Activated naive CD4-positive, alpha-beta T cell treated with anti-CD3 and anti-CD28 coated beads, Interleukin-2, amount 50 U/mL, for 72 hours (primary cell): ENCODE measurements at places on chromosomes 4 and X.
A peak's percentile ranks its signal among the peaks of the same experiment; 100 is the strongest.

- DNase-seq: no peak
These were observed 70.2 kb upstream of the BCOR start for GRCh38 chrX:40167850-40168479.

GRCh38 chr4:105414316-105414715 lies 59.5 kb downstream of the PPA2 start:
- no peak for DNase-seq

GRCh38 chr4:41146716-41147506 lies 67.4 kb downstream of the APBB2 start:
- DNase-seq: no peak

GRCh38 chr4:173045571-173045970 lies 123.0 kb upstream of the GALNT7 start:
- no peak for DNase-seq

GRCh38 chr4:139525414-139525813 lies 30.6 kb downstream of the SETD7 start:
- no peak for DNase-seq

- DNase-seq: no peak
These were observed 29.1 kb downstream of the TTC29 start for GRCh38 chr4:146916479-146917076.

DNA sequence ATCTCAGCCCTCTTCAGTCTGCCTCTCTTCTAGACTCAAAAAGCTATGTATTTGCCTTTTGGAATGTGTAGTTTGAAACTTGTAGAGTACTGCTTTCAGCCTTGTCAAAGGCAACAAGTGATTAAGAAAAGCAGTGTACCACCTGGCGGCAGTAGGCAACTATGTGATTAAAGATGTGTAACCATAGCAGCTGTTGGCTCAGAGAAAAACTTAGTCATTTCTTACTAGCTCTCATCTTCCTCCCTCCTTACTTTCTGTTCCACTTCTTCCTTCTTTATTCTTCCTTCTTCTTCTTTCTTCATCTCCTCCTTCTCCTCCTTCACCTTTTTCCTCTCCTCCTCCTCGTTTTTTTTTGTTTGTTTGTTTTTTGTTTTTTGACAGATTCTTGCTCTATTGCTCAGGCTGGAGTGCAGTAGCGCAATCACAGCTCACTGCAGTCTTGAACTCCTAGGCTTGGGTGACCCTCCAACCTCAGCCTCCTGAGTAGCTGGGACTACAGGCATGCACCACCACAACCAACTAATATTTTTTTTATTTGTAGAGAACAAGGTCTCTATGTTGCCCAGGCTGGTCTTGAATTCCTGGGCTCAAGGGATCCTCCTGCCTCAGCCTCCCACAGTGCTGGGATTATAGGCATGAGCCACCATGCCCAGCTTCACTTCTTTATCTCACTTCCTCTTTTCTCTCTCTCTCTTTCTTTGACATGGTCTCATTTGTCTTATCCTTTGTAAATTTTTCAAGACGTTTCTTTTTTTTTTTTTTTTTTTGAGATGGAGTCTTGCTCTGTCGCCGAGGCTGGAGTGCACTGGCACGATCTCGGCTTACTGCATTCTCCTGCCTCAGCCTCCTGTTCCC lies 32.6 kb downstream of the ABHD18 start:
- peak; percentile 12 for DNase-seq

GRCh38 chr4:165609653-165610052 lies 230.8 kb downstream of the CPE start:
- no peak for DNase-seq

GRCh38 chrX:74902806-74903205 lies 22.4 kb downstream of the NEXMIF start:
- no peak for DNase-seq

GRCh38 chrX:139025816-139026215 lies 314.3 kb upstream of the FGF13 start:
- DNase-seq: no peak

DNA sequence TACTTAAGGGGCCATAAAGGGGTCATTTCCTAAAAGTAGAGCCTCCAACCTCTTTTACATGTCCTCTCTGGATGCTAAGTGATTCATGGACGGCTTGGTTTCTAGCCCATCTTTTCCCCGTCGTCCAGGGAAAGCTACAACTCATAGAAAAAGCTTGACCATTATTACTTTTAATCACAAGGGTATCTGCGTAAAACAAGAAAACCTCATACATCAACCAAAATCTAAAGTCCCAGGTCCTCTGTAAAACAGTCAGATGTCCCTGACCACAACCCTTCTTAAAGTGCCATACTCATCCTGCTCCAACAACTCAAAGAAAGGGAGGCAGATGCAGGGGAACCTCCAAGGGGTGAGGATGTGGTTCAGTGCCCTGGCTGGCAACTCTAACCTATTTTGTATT lies 29.6 kb downstream of the ADGRA3 start:
- DNase-seq: no peak

- DNase-seq: no peak
These were observed 90.4 kb downstream of the MOSPD2 start for GRCh38 chrX:14963447-14964236.

DNA sequence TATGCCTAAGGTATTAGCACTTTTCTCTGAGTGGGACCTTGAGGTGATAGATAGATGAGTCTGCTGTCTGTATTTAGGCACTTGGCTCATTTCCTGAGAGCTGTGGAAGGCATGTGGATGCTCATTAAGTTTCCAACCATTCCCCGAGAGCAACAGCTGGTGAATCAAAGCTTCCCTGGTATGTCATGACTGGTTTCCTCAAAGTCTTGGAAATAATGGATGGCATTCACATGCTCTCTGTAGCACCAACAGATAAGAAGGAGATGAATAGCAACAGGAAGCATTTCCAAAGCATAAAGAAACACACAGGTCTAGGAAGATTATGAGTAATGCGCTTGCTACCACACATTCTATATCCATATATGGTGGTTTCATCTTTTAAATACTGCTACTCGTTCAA lies 118.3 kb upstream of the ETNPPL start:
- no peak for DNase-seq

- DNase-seq: no peak
These were observed 42.2 kb upstream of the HMGB3 start for GRCh38 chrX:150940844-150941495.

- DNase-seq: no peak
These were observed 147.8 kb upstream of the MED14 start for GRCh38 chrX:40883021-40883619.

- DNase-seq: no peak
These were observed 114.5 kb downstream of the ANXA5 start for GRCh38 chr4:121582296-121582695.

GRCh38 chr4:157819693-157820464 lies 352.9 kb downstream of the GASK1B start:
- no peak for DNase-seq

DNA sequence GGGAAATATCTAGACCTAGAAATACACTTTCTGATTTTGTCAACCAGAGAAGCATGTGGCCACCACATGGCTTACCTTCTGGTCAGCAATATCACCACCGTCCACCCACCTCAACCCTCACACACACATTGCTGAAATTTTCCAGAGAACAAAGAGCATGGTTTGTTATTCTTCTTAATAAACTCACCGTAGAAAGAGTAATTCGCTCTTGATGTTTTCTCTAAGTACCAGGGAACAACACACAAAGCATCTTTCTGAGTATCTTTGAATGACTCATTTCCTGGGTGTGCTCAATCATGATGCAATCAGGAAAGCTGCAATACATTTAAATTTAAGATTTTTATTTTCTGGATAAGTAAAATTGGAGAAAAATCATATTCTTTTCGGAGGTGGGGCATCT lies 24.7 kb upstream of the LRAT start:
- no peak for DNase-seq

- no peak for DNase-seq
These were observed 455.4 kb upstream of the ADGRL3 start for GRCh38 chr4:60744767-60745166.

DNA sequence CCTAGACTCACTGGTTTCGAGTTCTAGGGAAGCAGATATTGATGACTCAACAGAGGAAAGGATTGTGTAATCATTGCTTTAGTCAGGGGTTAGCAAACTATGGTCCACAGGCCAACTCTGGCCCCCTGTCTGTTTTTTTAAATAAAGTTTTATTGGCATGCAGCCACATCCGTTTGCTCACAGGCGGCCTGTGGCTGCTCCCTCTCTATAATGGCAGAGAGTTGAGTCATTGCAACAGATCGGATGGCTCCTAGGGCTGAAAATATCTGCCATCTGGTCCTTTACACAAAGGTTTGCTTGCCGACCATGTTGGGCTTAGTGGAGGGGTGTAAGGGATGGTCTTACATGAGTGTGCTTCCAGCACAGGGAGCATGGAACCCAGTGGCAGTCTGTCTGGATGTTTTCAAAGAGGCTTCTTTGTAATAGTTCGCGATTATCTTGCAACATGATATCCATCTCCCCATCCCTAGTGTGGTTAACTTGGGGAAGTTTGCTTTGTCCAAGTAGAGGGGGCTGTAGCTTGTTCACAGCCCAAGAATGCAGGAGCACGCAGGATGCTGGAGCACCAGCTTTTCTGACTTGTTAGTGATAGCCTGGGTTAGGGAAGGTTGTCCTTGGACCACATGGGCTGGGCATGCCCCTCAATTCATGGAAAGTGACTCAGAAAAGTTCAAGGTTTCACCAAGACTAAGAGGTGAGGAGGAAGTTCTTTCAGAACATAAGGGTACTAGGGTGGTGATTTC lies 59.3 kb upstream of the CLDN34 start:
- no peak for DNase-seq

DNA sequence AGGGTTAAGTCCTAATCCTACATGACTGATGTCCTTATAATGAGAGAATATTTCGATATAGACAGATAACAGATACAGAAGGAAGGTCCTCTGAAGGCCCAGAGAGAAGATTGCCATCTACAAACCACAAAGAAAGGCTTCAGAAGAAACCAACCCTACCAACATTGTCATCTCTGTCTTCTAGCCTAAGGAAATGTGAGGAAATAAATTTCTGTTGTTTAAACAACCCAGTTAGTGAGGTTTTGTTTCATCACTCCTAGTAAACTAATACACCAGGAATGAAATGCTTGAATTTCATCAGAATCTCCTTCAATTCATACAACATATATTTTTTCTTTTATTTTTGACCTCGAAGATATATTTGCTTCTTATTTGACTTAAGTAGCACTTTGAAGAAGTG lies 1527.8 kb downstream of the STIM2 start:
- DNase-seq: no peak

DNA sequence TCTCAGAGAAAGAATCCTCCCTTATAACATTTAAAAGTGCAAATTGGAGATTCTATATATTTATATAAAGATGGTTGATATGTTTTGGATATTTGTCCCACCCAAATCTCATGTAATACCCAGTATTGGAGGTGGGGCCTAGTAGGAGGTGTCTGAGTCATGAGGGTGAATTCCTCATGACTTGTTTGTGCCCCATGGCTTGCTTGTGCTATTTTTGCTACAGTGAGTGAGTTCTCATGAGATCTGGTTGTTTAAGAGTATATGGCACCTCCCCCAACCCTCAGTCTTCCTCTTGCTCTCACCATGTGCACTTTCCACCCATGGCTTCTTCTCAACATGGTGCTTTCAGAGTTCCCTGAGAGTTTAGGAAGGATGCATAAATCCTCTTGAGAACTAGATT lies 9.5 kb upstream of the ANKRD50 start:
- DNase-seq: no peak

DNA sequence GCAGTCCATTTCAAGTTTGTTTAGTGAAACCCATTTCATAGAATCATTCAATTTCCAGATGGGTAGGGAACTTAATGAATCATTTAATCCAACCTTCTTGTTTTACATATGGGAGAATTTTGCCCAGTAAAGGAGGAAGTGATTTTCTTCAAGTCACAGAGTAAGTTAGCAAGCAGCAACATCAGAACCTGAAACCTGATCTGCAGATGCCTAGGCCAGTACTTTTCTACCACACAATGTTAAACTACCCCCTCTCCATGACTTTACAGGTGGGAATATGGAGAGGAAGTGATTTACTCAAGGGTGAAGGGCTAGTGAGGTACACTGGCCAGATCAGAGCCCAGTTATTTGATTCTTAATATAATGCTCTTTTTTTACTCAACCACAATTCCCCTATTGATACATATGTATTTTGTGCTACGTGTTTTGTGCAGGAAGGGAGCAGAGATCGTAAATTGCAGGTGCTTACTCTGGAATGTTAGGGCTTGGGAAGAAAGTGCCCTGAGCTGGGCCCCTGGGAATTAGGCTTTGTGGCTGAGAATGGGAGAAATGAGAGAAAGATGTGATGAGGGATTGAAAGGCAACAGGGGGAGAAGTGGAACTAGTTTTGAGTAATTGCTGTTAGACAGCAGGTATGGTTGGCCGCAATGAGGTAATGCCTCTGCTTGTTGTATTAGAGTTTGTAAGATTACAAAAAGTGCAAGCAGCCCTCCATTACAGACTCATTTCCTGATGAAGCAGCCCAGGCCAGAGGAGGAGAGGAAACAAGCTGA lies 6.8 kb downstream of the LHFPL1 start:
- no peak for DNase-seq

GRCh38 chrX:22803353-22803752 lies 196.4 kb upstream of the DDX53 start:
- no peak for DNase-seq

DNA sequence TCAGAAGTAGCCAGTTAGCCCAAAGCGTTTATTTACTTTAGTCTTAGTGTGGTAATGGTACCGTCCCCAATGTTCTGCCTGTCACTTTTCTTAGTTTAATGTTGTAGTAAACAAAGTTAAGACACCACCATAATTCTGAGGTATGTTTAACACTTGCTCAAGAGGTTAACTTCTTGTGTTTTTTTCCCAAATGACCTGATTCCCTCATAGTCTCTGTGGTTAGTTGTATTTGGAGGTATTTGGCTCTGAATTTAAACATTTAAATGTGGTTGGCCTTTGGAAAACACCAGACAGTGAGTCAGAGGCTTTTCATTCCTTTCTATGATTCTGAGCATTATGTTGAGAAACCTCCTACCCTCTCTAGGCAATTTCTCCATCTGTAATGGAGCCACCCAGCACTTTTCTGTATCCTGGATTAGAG lies 47.9 kb downstream of the CXCL1 start:
- no peak for DNase-seq

DNA sequence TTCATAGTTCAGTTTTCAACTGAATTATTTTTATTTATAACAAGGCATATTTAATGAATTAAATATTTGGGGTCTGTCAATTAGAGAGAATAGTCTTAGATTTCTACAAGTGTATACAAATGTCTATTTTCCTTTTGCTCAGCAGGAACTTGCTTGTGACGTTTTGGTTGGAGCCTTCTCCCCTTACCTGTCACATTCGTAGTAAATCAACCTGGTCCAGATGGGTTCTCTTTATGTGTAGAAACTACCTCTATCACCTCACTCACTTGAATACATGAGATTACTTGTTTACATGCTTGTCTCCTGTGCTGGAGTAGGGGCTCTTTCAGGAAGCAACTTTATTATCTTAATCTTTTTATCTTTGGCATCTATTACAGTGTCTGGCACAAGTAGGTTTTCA lies 938.3 kb upstream of the IGFBP7 start:
- no peak for DNase-seq

DNA sequence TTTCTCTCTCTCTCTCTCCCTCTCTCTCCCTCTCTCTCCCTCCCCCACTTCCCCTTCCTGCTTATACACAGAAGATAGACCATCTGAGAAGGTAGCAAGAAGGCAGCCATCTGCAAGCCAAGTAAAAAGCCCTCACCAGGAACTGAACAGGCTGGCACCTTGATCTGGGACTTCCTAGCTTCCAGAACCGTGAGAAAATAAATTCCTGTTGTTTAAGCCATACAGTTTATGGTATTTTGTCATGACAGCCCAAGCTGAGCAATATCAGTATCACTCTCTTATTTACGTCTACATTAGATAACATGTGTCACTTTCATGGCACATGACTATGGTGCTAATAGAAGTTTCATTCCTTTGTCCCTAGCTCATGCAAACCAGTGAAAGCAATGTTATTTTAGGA lies 581.1 kb downstream of the INPP4B start:
- DNase-seq: no peak

- no peak for DNase-seq
These were observed 86.1 kb upstream of the GRXCR1 start for GRCh38 chr4:42806303-42806835.
